Stimulated activated CD8-positive, alpha-beta memory T cell treated with anti-CD3 and anti-CD28 coated beads, Interleukin-4, amount 100 ng/mL, for 24 hours (primary cell): ENCODE measurements at places on chromosomes 12 and 14.

DNA sequence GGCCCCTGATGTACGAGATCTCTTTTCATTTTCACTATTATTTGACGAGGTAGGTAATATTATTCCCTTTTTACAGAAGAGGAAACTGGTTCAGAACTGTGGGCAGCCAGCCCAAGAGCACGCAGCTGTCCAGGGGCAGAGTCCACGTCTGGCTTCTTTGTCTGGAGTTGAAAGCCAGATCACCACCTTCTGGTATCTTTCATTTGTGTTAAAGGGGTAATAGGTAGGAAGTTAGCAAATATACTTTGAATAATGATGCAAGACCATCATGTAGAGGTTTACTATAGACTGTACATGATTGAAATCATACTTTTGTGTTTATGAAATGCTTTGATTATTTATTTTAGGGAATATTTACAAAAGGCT is 144.1 kb upstream of the AMIGO2 start:
- DNase-seq = no peak

DNA sequence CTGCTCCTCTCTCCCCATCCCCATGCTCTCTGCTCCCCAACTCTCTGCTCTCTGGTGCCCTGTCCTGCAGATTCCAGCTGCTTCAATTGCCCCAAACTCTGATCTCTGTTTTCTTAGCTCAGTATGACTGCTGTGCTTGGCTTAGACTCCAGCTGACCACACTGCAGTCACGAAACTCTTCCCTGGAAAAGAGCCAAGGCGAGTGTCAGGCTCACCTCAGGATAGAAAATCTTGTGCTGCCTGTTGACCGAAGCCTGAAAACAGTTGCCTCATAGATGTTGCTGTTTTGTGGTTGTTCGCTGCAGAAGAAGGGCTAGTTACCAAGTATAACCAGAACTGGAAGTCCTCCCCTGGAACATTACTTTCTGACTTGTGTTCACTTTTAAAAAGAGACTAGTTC is 6.7 kb upstream of the STON2 start:
- no peak for DNase-seq

- DNase-seq = no peak
These were observed 263.1 kb upstream of the FOXN3 start for GRCh38 chr14:89680156-89680555.

DNA sequence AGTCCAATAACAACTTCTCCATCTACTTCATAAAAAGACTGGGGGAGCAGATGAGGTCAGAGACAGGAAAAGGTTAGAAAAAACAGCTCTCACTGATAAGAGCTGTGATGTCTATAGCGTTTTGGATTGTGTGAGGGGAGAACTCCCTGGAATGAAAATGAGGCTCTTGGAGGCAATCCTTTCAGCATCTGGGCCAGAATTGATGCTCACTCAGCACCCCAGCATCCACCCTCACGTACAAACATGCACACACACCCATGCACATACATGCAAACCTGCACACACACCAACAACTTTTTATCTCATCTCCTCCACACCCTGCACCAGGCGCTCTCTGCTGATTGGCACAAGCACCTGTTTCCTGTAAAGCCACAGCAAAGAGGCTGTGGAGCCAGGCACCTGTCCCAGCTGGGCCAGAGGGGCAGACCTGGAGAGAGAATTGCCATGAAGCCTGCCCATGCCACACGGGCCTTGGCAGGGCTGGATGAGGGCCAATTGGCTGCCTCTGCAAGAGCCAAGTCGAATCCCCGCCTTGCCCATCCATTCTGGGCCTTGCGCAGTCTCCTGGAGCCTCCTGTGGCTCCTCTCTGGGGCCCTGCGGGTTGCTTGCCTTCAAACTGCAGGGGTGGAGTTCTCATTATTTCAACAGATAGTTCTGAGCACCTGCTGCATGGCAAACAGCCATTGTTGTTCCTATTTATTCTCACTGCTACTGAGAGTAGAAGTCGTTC is 53.1 kb downstream of the SYNE3 start:
- no peak for DNase-seq

GRCh38 chr14:61518403-61518802 is 176.9 kb upstream of the HIF1A start:
- no peak for DNase-seq

- DNase-seq = no peak
These were observed 27.5 kb downstream of the RIC8B start for GRCh38 chr12:106801830-106802533.

DNA sequence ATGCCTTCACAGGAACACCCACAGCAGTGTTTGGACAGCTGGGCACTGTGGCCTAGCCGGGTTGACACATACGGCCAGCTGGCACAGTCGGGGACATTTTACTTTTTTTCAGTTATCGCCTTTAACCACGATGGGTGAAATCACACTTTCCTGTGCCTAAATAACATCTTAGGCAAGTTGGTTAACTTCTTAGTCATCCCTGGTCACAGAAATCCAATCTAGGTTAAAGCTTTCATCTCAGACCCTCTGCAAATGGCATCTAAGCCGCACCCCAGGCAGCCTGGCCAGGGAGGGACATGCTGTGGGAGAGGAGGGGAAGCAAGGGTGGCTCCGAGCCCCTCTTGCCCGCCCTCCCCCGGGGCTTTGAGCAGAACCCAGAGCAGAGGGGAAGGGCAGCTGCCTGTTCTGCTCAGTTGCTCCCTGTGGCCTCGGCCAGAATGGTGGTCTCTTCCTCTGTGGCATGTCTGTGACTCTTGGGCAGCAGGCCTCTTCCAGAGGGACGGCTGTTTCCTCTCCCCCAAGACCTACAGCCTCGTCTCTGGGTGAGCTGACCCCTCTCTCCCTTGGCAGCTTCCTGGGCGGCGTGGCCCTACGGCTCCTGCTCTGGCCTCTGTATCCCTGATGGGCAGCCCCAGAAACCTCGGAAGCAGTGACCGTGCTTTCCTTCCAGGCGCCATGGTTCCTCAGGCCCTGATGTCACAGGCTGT is 85.4 kb upstream of the DYNC1H1 start:
- DNase-seq = no peak

- no peak for DNase-seq
These were observed 65.2 kb downstream of the PPP2R5E start for GRCh38 chr14:63478010-63478409.

- DNase-seq = no peak
These were observed 52.7 kb upstream of the PTCSC3 start for GRCh38 chr14:36229262-36229661.

GRCh38 chr14:34018564-34019244 is 67.8 kb upstream of the EGLN3 start:
- DNase-seq = no peak

- DNase-seq = peak; percentile 53
These were observed 3.9 kb downstream of the GZMH start for GRCh38 chr14:24605435-24606190.

DNA sequence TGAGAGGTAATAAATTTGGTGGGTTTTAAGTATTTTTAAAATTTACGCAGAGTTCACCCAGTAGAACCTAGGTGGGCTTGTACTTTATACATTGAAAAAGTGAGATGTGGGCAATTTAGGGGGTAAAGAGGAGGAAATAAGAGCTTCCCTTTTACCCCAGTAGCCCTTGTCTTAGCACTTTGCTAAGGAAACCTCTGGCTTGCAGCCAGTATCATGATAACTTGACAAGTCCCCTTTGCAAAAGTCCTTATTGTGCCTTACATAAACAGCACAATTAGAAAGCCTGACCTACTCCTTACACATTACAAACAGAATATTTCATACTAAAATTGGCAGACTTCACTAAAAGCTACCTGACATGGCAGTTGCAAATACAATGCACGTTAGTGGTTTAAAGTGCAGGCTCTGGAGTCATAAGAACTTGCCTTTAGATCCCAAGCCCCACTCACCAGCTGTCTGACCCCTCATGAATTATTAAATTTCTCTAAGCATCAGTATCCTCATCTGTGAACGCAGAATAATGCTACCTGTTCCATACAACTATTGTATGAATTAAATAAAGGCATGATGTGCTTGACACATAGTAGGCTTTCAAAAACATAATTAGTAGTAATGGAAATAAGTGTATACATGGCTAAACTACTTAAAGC is 53.2 kb upstream of the NELL2 start:
- no peak for DNase-seq

DNA sequence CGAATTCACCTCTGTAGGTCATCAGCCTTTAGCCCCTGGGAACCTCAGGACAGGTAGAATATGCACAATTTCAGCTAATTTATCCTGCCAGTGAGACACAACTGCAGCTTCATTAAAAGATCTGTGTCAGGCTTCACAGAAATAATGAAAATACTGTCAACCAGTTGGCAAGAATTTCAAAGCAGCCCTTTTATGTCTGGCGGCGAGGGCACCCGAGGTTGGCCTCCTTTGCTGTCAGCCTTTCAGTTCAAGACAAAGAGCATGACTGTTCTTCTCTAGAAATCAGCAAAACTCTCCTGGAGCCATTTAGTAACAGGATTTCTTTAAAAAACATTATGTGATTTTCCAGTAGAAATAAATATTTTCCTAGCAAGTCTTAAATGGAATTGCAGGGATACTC is 75.9 kb downstream of the BBS10 start:
- no peak for DNase-seq

- DNase-seq = no peak
These were observed 207.9 kb upstream of the DIO3 start for GRCh38 chr14:101353422-101353821.

DNA sequence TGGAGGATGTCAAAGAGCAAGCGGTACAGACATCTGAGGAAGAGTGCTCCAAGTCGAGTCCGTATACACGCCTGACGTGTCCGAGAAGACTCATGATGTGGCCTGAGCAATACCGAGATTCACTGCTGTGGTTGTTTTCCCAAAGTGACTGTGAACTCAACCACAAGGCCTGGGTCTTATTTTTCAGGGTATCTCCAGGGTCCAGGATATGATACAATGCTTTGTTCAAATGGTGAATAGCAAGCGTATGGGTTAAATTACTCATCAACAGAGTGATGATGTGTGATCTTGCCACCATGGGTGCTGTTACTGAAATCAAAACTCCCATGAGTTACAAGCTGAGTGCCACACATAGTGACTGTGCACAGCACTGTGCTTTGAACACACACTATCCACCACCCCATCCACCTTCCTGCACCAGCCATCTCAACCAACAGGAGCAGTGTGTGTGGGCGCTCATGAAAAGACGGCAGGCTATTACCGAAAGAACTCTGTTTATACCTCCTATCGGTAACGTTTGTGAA is 109.6 kb downstream of the BCAT1 start:
- DNase-seq = peak; percentile 52

DNA sequence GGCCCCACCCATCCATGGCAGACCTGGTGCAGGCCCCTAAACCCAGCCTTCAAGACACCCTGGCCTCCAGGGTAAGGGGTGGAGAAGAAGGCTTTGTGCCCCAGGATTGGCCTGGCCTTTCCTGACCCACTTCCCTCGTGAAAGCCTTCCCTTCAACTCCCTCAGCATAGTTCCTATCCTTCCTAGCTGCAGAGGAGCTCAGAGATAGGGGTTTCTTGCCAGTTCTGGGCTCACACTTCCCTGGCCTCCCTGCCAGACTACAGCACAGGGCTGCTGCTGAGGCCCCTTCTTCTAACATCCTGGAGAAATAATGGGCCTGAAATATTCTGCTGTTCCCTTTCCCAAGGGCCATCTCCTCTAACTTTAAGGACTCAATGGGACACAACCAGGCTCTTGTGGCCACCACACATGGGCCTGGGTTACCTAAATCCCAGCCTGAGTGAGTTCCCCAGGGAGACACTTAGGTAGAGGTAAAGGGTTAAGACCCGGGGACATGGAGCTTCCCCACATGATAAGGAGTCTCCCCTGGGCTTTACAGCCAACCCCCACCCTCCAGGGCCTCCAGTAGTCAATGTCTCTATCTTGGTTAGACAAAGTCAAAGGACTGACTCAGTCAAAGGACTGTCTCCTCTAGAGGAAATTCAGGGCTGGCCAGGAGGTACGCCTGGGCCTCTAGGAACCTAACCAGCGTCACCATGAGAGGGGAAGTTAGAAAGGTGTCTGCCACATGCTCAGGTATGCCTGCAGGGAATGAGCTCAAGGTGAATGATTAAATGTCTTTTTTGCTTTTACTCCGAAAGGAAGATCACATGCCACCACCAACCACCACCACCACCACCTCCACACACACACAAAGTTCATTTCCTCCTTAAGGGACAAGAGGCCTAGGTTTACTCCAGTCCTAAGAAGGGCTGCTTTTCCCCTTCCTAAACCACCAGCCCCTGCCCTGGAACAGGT is 7.1 kb downstream of the ZFP36L1 start:
- no peak for DNase-seq

- no peak for DNase-seq
These were observed 910.1 kb downstream of the GALC start for GRCh38 chr14:87082917-87083316.

- no peak for DNase-seq
These were observed 916 bp upstream of the PAWR start for GRCh38 chr12:79691511-79692248.

DNA sequence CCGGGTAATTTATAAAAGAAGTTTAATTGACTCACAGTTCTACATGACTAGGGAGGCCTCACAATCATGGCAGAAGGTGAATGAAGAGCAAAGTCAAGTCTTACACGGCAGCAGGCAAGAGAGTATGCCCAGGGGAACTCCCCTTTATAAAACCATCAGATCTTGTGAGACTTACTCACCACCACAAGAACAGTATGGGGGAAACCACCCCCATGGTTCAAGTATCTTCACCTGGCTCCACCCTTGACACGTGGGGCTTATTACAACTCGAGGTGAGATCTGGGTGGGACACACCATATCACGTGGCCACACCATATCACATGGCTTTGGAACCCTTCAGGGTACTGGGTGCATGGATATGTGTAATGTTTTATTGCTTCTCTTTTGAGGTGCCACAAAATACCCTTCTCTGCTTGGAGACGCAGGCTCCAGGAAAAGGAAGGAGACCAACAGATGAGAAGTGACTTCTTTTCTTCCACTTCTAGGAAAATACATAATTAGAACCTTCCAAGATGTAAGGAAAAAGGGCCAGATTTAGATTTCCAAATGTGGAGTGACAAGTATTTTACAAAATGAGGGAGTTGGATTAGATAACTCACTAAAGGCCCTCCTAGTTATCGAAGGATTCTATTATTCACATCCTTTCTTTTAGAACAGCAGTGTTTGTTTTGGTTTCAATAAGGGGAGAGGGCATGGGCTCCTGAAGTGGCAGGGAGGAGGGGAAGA is 33.1 kb upstream of the ETFBKMT start:
- DNase-seq = no peak
